HEK293T (cell line): ENCODE measurements at places on chromosomes 13 and 19.

- DNase-seq, result no peak
Measured at GRCh38 chr13:99991828-99992775, 10.5 kb downstream of the ZIC2 start.

DNA sequence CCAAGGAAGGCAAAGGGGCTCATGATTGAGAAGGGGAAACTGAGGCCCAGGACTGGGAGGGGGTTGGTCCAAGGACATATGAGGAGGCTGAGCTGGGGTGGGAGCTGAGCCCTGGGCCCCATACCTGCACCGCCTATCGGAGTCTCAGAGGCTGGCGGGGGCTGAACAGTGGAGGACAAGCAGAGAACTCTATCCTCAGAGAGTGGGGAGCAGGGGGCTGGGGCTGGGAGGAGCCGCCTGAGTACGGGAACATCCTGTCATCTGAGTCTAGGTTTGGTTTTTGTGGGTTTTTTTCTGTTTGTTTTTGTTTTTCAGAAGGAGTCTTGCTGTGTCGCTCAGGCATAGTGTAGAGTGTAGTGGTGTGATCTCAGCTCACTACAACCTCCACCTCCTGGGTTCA is 6.2 kb downstream of the ARRDC2 start:
- DNase-seq, result no peak

- DNase-seq, result no peak
Measured at GRCh38 chr19:20078581-20079031, 806 bp downstream of the ZNF90 start.

DNA sequence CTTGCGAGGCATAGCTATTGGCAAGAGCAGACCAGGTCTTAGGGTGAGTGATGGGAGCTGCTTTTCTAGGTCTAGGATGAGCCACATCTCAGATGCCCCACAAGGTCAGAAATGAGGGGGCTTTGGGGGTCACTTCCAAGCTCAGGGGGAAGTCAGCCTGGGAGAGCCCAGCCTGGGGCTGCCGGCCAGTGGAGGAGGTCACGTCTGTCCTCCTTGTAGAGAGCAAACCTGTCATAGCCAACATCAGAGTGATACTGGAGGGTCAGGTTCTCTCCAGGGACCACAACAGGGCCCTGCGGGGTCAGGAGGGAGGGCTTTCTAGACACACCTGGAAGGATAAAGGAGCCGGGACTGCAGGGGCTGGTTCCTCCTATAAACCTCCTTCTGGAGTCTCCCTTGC is 2.4 kb downstream of the LILRA5 start:
- DNase-seq, result no peak

GRCh38 chr19:39967561-39967960 is 3.4 kb upstream of the PSMC4 start:
- DNase-seq, result no peak

DNA sequence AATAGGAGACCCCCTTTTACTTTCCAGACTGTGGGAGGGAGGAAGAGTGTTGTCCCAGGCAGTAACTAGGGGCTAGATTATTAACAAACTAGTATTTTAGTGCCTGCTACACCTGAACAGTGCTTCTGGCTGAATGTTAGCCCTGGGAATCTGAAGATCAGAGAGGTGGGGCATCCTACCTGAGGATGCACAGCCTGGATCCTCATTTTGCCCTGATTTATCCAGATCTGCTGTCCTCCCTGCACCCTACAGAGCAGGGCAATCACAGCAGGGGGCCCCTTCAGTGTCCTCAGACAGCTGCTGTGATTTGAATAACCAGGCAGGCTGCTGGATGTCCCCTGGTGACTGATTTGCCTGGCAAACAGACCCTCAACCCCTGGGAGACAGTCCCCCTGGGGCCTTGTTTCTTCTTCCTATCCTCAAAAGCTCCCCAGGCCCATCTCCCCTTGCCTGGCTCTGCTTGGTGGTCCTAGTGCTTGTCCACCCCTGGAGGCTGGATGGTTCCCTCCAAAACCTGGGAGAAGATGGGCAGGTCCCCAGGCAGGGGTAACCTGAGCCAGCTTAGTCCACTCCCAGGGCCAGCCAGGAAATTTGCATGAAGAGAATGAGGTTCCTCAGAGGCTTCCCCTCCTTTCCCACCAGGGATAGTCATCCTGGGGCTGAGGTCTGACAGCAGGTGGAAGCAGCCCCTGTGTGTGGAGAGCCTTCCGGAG is at the start of gene OVOL3:
TSS of gene OVOL3 (plus strand) at position 657 of the 713 bp plus-strand sequence. CDS start 60 bp downstream, outside the sequence.
- DNase-seq, result no peak

- DNase-seq, result peak; percentile 49
Measured at GRCh38 chr19:1248139-1248785, at the start of gene MIDN. MIDN (plus strand) TSS chr19:1248583; CDS start chr19:1250297, 1,714 bp downstream.

- no peak for DNase-seq
Measured at GRCh38 chr19:14441041-14441938, 8.2 kb downstream of the PKN1 start.

DNA sequence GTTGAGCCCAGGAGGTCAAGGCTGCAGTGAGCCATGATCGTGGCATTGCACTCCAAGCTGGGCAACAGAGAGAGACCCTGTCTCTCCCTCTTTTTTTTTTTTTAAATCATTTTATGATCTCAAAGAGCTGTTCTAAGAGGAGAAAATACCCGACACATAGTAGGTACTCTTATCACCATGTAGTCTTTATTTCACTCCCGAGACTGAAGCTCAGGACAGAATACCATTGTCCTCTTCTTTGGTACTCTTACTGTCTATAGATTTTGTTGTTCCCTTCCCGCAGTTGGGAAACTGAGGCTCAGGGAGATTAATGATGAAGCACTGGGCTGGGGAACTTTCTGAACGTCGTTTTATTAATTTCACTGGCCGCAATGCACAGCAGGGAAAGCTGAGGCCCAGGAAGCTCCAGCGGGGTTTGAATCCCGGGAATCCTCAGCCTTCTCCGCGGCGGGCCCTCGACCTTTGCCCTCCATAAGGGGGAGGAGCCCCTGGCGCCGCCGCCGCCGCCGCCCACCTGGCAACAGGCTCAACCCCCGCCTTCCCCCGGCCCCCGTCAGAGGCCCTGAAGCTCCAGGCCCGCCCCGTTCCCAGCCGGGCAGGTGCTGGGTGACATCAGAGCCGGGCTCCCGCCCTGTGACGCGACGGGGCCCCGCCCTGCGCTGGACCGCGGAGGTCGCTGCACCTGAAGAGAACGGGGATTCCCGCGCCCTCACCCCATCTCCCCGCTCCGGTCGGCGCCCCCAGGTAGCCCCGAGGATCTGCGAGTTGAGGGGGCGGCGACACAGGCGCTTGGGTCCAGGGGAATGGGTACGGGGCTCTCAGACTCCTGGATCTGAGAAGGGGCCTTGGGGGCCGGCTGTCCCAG is 1.6 kb downstream of the MYH14 start:
- no peak for DNase-seq

DNA sequence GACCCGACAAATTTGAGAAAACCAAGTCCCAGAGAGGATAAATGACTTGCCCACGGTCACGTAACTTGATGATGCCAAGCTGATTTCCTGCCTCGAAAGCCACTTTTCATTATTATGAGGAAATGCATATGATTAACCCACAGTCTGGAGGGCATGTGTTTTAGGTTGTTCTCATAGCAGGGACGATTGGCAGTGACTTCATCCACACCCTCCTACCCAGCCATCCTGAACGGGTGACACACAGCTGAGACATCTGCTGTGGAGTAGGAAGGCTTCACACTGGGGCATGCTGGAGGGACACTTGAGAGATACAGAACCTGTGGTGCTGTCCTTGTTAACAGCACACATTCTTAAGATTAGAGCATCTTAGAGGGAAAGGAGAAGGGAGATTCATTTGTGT is 65.4 kb upstream of the WDFY2 start:
- no peak for DNase-seq

- DNase-seq, result no peak
Measured at GRCh38 chr19:1854039-1854541, 5.8 kb upstream of the REXO1 start.

DNA sequence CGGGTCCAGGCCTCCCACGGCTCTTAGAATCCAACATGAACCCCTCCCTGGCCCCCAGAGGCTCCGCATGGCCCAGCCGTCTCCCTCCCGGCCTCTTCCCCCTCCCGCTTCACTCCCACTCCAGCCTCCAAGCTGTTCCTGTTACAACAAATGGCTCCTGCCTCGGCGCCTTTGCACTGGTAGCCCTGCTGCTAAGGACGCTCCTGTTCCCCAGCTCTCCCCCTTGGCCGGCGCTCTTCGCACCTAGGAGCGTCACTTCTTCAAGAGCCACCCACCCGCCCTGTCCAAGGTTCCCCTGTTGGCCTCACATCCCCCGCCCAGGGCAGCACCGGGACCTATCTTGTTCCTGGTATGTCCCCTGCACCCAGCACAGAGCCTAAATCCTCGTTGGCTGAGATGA is 9.4 kb downstream of the CCDC124 start:
- DNase-seq, result no peak

DNA sequence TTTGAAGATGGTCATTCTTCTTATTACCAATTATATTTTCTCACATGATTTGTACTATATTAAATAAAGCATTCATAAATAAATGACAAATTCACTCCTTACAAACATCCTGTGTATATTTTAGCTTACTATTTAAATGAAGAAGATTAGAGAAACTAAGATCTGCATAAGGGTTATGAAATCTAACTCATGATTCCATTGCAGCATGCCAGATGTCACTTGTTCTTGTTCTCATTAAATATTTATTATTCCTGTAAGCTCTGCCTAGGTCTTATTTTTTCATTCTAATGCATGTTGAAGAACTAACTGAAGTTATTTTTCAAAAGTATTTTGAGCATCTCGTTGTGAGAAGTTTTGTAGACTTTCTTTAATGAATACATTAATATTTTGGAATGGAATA is 18.3 kb downstream of the NUP58 start:
- DNase-seq, result no peak

DNA sequence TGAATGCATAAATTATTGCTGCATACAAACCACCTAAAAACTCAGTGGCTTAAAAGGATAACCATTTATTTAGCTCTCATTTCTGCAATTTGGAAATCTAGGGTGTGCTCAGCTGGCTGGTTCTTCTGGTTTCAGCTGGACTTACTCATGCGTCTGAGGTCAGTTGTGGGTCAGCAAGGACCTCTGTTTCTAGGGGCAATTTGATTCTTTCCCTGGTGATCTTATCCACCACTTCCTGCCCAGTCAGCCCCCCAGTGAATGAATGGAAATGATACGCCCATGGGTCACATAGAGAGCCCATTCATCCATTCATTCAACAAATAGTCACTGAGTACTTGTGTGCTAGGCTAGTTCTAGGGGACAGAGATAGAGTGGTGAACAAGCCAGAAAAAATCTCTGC is 9.9 kb downstream of the FXYD5 start:
- no peak for DNase-seq

- no peak for DNase-seq
Measured at GRCh38 chr19:10115392-10116084, 4.0 kb downstream of the P2RY11 start.

DNA sequence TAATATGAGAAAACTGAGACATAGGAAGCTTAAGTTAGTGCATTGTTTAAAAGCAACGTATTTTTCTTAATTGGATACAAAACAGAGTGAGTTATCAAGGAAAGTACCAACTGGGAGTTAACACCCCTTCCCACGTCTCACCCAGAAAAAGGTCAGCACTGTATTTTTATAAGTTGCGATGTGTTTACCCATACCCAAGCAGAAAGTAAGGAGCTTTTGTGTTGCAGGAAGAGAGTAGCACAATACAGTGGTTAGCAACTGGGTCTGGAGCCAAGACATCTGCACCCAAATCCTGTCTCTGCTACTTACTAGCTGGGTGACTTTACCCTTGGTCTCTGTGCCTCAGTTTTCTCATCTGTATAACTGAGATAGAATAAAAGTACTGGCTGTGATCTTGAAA is 34.3 kb downstream of the FAM216B start:
- no peak for DNase-seq

DNA sequence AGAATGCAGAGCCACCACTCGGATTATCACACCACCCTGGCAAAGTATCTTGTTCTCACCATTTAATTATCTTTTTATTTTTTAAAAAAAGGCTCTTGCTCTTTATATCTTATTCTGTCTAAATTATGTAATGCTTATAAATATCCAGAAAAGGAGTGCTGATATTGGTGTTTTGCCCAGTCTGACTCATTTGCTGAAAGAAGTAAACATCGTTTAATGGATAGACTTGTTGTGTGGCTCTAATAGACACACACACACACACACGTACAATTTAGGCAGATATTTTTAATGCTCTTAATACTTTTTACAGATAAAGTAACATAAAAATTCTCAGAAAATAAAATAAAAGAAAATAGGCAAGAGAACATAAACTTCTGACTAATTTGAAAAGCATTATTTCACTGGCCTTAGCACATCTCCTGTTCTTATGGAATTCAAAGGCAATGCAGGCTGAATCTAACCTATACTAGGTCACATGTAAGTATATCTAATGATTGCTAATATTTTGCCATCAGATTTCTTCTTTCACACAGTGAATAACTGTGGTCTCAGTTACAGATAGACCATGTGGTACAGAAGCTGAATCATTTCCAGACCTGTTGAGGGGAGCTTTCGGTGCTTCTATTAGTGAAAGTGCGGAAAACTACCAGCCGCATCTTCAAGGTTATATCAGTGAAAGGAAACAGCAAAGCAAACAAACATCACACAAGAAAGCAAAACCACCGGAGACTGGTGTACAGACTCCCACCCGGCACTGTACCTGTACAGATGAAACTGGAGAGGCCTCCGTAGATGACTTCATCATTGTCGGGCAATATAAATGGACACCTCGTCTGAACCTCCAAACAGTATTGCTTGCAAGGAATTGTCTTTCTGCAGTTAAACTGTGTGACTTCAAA is 642.1 kb upstream of the ARGLU1 start:
- no peak for DNase-seq

DNA sequence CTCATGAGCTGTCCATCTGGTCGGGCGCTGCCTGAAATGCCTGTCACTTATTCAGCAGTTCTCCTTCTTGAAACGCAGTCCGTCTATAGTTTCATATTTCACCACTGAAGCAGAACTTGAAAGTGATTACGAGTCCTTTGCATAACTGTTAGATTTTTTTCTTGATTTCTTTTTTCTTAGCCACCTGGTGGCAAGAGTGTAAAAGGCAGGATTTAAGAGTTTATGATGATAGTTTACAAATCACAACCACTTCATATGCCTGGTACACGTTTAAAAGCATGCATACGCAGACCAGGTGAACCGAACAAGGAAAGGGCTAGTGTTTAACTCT is 45.8 kb downstream of the GGACT start:
- peak; percentile 23 for DNase-seq

GRCh38 chr13:46006688-46007452 is 45.7 kb downstream of the ZC3H13 start:
- DNase-seq, result no peak

GRCh38 chr13:105153611-105154010 is 1381.9 kb downstream of the EFNB2 start:
- no peak for DNase-seq

DNA sequence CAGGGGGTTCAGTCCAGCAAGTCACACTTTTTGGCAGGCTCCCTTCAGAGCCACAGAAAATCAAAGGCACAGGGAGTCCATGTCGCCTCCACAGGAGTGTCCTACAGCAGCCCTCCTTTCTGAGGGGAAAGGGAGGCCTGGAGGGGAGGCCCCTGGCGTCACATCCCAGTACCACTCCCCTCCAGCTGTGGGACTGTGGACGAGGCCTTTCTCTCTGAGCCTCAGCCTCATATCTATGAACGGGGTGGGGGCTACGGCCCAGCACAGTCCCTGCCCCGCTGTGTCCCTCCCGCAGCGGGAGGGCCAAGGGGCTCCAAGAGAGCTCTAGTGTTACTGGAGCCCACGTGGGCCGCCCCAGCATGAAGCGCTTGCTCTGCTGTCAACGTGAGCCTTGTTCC is 23.8 kb downstream of the PEPD start:
- no peak for DNase-seq

- DNase-seq, result no peak
Measured at GRCh38 chr19:5560156-5560555, 7.6 kb downstream of the TINCR start.

- DNase-seq, result no peak
Measured at GRCh38 chr13:34208336-34208735, 390.4 kb downstream of the RFC3 start.
